ENCODE measurements at places on chromosomes 5 and 9.

DNA sequence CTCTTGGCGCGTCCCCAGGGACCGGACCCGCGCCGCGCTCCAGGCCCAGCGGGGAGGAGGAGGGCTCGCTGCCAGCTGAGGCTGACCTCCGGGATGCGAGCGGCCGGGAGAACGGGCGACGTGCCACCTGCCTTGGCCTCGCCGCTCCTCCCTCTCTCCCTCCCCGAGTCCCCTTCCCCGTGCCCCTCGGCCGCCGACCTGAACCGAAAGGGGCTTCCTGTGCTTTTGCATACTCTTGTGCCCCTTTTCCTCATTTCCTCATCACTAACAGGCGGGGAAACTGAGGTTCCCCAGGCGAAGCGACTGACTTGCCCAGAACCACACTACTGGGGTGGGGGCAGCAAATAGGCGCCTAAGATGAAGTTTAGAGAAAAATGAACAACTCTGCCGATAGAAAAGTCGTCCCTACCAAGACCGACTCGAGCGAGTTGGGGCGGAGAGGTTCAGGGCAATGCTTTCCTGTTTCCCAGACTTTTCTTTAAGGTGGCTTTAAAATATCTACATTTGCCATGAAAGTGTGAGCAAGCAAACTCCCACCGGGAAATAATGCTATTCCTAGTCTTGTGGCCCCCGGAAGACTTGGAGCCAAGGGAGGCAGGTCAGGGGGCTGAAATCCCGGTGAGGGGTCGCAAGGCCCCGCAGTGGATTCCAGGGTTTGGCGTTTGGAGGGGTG lies 580 bp upstream of the DUSP1 start:
- no peak for DNase-seq

DNA sequence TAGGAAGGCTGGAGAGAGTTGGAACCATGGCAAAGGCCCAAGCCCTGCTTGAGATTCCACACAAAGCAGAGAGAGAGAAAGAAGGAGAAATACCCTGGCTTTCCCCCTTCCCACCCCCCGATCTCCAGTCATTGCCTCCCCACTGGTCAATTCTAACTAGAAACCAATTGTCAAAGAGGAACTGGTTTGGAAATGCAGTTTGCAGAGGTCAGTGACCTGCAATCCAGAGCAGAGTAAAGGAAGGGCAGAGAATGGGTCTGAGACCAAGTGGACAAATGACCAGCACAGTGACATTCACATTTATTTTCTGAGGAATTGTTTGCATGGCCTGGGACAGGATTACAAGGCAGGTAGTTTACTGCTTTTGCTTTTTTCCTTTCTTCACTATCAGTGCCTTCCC lies 37.5 kb upstream of the ZFYVE16 start:
- no peak for DNase-seq

DNA sequence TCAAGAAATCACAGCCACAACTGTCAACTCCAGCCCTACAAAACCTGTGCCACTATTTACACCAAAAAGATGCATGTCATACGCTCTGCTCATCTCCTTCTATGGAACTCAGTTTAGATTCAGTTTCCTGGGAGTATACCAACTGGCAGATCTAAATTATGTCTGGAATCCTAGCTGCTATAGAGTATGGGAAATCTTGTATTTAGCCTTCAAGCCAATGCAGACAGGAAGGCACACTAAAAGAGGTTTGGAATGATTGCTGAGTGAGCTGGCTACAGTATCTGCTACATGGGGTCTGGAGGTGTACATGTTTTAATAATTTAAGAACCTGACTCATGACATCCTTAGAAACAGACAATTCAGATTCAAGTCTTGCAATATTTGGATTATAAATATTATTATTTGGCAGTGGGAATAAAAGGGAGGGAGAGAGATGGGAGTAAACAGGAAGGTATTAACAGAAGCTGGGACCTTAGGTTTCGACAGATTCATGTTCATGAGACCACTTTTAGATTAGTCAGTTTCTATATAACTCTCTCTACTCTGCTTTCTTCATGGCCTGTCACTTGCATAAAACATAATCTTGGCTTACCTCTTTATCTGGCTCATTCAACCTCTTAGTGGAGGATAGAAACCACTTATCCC lies 178.8 kb upstream of the HAPLN1 start:
- DNase-seq: no peak

DNA sequence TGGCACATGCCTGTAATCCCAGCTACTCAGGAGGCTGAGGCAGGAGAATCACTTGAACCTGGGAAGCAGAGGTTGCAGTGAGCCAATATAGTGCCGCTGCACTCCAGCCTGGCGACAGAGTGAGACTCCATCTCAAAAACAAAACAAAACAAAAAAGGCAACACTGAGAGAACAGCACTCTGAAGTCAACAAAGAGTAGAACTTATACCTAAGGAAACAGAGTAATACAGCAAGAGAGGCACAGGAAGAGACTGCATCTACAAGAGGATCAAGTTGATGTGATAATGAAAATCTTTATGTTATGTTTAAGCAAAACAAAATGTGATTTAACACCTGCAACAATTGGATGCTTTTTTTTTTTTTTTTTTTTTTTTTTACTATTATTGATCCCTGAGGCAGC lies 33.1 kb downstream of the FYB1 start:
- DNase-seq: no peak
